ENCODE measurements at places on chromosomes 7 and 10.

- no peak for DNase-seq
Measured at GRCh38 chr10:71816421-71816851, 34.6 kb downstream of the PSAP start.

GRCh38 chr10:92381543-92381954 lies 90.6 kb downstream of the MARCHF5 start:
- DNase-seq, result no peak

GRCh38 chr10:97190450-97190849 lies 4.7 kb upstream of the SLIT1 start:
- no peak for DNase-seq

DNA sequence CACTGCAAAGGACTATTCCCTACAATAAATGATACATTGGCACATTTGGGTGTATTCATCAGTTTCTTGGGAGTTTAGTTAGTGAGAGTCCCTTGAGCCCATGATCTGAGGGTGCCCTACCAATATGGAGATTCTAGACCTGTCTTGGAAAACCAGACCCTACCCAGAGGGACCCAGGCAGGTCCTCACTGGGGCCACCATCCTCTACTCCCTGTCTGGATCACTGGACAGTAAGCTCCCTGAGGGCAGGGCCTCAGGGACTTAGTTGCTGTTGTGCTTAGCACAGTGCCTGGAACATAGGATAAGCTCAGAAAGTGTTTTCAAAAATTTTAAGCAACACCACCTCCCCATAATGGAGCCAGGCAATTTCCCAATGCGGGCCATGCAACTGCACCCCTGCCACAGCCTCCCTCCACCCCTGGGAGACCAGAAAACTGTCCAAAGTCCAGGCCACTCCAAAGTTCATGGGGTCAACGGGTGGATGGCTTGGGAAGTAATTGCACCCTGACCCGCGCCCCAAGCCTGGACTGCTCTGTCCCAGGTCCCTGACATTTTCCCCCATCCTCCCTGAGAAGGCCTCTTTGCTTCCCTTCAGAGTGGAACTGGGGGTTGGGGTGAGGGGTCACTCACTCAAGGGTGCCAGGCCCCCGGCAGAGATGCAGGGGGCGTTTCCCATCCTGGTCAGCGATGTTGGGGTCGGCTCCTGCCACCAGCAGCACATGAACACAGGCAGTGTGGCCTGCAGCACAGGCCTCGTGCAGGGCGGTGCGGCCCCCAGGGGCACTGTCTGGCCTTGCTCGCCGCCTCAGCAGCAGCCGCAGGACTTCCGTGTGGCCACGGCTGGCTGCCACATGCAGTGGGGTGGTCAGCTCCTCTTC lies 1.0 kb downstream of the ASB10 start:
- no peak for DNase-seq

- no peak for DNase-seq
Measured at GRCh38 chr7:157784979-157785441, 448.2 kb downstream of the DNAJB6 start.

GRCh38 chr10:121947343-121948330 lies 19.8 kb upstream of the ATE1 start:
- DNase-seq, result no peak

GRCh38 chr7:36084485-36085091 lies 68.5 kb upstream of the EEPD1 start:
- DNase-seq, result no peak

DNA sequence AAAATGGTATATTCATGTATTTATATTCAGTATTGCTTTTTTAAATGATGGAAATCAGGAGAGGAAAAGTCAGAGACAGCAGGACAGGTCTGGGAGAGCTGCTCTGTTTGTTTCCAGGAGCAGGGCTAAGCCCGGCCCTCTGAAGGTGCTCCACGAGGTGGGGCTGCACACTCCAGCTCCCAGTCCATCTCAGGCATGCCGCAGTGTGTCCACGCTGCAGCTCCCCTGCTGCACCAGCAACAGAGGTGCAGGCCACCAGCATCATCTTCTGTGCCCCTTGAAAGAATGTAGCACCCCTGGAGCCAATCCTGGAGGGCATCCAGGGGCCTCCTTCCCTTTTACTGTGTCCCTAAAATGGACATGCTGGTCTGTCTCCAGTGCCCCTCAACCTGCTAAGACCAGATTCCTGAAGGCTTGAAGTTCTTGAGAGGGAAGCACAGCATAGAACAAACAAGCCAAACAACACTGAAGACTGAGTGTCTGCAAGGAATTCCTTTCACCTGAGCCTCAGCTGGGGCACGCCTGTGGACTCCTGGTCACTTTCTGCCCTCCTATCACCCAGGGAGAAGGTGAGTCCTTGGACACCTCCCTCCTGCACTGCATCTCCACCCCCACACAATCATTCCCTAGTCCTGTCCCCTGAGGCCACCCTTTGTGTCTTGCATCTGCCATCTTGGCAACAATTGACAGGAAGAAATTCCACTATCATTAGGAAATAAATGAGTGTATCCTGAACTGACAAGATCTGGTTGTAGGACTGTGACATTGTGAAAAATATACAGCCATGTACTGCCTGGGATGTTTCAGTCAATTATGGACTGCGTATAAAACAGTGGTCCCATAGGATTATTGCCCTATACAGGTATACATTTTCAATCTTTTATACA lies 100.5 kb downstream of the CXCL12 start:
- no peak for DNase-seq

- no peak for DNase-seq
Measured at GRCh38 chr7:116780966-116781365, 81.4 kb upstream of the CAPZA2 start.

- peak; percentile 55 for DNase-seq
Measured at GRCh38 chr7:24980534-24981170, 674 bp upstream of the OSBPL3 start.

DNA sequence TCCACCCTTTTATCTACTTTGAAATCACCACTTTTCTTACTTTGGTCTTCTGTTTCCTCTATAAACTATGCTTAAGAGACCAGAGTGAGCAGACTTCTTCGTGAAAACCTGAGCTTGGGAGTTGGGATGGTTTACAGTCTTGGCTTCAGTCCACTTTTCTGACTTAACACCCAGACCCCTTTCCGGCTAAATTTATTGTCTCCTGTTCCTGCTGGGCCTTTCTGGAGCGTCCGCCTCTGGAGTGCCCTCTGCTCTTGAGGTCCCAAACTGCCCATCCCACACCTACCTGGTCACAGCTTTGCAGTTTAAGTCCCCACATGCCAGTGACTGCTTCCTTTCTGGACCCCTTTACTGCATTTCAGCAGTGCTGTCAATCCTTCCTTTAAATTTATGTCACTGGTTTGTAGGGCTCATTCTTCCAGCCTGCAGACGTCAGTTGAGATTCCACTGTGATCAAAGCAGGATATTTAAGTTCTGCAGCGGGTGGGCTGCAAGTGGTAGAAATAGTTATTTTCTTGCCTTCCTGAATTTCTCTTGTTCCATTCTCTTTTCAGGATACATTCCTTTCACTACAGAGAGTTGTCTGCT lies 80.3 kb downstream of the KAT6B start:
- no peak for DNase-seq

GRCh38 chr10:119777686-119778085 lies 51.8 kb downstream of the INPP5F start:
- DNase-seq, result no peak

- no peak for DNase-seq
Measured at GRCh38 chr7:48837266-48837665, 87.1 kb upstream of the CDC14C start.

- no peak for DNase-seq
Measured at GRCh38 chr7:155106356-155106755, 36.2 kb downstream of the HTR5A start.

DNA sequence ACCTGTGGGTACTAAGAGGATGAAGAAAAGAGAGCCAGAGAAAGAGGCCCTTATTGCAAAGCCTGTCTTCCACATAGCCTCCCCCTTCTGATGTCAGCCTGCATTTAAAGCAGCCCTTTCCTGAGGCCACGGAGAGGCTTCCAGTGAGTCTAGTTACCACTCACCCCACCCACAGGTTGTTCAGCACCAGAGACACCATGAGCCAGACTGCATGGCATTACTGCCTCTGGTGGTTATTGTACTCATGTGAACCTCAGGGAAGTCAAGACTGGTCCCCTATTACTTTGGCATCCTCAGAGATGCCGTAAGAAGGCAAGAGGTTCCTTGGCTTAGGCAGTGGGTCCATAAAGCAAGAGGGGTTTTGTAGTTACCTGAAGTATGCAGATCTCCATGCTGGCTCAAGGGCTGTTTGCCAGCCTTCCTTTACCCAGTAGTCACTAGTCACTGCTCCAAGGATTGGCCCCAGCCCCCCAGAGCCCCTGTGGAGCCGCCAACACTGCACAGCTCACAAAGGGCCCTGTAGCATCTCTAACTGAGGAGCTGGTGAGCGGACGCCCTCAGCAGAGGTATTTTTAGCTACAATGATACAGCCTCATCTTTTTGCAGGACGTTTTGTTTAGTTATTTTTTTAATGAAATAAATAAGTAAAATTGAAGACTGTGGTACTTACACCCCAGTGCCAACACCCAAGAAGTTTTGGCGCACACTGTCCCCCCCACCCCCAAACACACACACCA lies 20.7 kb downstream of the LRRC4 start:
- no peak for DNase-seq

DNA sequence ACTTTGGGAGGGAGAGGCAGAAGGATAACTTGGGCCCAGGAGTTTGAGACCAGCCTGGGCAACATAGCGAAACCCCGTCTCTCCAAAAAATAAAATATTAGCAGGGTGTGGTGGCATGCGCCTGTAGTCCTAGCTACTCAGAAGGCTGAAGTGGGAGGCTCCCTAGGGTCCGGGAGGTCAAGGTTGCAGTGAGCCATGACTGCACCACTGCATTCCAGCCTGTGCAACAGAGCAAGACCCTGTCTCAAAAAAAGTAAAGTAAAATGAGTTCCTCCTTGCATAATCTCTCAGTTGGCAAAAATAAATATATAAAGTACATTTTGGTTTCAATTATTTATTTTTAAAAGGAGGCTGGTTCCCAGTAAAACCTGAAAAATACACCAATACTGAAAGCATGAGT lies 11.8 kb downstream of the NANOS1 start:
- DNase-seq, result no peak

Measured in stimulated activated naive CD8-positive, alpha-beta T cell treated with anti-CD3 and anti-CD28 coated beads, Interleukin-15, Interleukin-2, amounts not matched to agents 100 U/mL and 50 U/mL, for 24 hours (primary cell).